Stimulated activated naive CD4-positive, alpha-beta T cell treated with Interleukin-2 at 50 U/mL for 16 hours (primary cell): ENCODE measurements at places on chromosomes 1 and 21.

DNA sequence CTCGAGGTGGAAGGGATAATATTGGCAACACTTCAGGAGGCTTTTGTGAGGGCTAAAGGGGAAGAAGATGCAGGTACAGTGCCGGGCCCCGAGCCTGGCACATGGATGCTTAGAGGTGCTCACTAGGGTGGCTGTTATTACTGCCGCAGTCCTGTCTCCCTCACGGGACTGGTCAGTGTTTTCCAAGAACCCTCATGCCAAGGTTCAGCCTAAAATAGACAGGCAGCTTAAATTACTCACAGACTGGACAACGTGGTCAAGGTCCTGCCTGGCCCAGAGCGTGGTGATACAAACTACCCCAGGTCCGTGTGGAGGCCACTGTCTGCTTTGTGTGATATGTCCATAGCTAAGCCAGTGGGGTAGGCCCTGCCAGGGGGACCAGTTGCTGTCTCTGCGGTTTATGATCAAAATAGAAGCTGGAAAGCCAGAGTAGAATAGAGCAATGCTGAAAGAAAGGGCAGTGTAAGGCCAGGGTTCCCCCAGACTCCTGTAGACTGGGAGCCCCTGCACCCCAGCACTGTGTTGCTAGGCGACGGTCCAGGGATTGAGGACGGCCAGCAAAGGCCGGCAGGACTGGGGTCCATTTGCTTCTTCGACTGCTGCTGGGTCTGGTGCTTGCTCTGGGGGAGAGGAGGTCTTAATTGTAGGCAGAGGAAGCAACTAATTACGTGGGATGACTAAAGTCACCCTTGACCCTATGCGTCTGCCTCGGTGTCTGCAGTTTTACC lies 36.1 kb downstream of the ELAPOR1 start:
- no peak for DNase-seq

- no peak for DNase-seq
Observed at GRCh38 chr1:162548170-162548569, 13.4 kb upstream of the UAP1 start.

GRCh38 chr1:204177133-204177532 lies 11.0 kb upstream of the REN start:
- DNase-seq = no peak

DNA sequence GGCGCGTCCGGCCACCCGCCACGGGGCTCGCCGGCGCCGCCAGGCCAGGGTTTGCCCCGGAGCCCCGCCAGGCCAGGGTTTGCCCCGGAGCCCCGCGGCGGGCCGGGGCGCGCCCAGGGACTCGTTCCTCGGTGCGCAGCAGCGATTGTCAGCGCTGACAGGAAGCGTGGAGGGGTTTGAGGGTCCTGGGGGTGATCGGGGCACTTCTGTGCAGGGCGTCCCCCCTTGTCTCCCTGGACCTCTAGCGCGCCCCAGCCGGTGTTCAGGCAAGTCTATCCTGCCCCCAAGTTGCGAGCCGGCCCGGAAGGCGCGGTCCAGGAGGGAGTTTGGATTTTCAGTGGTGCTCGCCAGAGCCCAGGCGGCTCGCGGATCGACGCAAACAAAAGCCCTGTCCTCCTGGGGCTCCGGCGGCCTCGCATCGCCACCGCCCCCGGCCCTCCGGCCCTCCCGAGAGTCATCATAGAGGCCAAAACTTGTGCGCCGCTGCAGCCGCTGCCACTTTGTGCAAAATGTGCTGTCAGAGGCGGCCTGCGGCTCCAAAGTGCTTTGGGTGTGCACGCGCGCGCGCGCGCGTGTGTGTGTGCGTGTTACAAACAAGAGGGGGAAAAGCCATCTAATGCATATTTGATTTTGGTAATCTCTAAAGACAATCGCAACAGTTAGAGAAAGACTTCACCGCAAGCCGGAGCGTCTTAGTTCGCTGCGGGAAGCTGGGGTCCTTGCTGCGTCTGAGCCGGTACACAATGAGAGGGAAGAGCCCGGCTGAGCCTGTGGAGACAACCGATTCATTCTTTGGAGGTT lies 1.0 kb downstream of the ROR1 start:
- no peak for DNase-seq

GRCh38 chr21:40129809-40130208 lies 262.6 kb downstream of the PCP4 start:
- no peak for DNase-seq

DNA sequence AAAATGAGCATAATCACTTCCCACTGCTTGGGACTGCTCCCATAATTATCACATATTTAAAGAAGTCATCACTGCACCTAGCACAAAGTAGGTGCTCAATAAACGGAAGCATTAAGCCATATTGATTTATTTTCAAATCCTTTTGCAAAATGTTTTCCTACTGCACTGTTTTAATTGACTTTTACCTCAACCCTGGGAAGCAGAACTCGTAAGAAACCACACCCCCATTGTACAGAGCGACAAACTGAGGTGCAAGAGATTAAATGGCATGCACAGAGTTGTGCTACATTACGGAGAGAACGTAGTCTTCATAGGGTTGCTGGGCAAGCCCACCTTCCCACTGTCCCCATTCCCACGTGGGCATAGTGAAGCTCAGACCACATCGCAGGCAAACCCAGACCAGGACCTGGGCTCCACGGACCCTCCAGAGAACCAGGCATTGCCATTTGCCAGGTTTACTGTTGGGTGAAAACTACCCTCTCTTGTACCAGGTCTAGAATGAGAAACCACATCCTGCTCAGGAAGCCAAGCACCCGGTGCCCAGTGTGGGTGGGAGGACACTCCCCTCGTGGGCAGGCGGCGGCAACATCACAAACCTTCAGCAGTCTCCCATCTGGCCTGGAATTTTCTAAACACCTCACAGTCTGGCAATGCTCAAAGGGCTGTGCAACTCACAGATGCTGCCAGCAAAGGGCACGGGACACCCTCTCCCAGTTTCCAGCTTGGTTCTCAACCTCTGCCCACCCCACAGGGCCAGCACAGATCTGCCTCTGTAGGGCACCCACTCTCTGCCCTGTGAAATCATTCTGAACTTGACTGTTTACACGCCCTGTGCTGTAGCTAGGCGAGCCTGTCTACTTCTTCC lies 8.2 kb downstream of the IFFO2 start:
- DNase-seq = peak; percentile 67

GRCh38 chr1:36329817-36330216 lies 6.4 kb upstream of the EVA1B start:
- no peak for DNase-seq

- no peak for DNase-seq
Observed at GRCh38 chr1:65904681-65905083, 112.0 kb downstream of the PDE4B start.

GRCh38 chr1:3943806-3944577 lies 43.9 kb upstream of the C1orf174 start:
- no peak for DNase-seq

- DNase-seq = no peak
Observed at GRCh38 chr1:50620680-50621329, 197.6 kb upstream of the DMRTA2 start.

GRCh38 chr1:114062477-114063099 lies 83.3 kb downstream of the OLFML3 start:
- no peak for DNase-seq

DNA sequence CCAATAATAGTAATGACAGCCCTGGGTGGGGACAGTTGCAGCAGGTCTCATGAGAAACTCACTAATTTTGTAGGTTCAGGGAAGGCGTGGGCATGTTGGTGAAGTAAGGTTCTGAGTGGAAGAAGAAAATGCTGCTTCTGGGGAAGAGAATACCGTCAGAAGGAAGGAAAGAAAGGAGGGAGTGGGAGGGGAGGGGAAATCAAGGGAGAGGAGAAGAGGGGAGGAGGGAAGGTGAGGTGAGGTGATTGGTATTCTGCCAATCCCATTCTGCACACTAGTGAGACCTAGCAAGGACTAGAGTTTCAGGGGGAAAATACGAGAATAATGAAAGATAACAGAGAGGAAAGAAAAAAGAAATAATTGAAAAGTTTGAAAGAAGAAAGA lies 32.4 kb upstream of the MGST3 start:
- DNase-seq = no peak
